ENCODE measurements at places on chromosomes 16 and 17.
A peak's percentile ranks its signal among the peaks of the same experiment; 100 is the strongest.

GRCh38 chr16:30758988-30759491 lies 2.8 kb downstream of the CFAP119 start:
- no peak for DNase-seq

- DNase-seq = no peak
Measured at GRCh38 chr16:86994651-86995171, 322.5 kb downstream of the C16orf95 start.

- no peak for DNase-seq
Measured at GRCh38 chr16:59116744-59117143, 382.6 kb upstream of the GOT2 start.

DNA sequence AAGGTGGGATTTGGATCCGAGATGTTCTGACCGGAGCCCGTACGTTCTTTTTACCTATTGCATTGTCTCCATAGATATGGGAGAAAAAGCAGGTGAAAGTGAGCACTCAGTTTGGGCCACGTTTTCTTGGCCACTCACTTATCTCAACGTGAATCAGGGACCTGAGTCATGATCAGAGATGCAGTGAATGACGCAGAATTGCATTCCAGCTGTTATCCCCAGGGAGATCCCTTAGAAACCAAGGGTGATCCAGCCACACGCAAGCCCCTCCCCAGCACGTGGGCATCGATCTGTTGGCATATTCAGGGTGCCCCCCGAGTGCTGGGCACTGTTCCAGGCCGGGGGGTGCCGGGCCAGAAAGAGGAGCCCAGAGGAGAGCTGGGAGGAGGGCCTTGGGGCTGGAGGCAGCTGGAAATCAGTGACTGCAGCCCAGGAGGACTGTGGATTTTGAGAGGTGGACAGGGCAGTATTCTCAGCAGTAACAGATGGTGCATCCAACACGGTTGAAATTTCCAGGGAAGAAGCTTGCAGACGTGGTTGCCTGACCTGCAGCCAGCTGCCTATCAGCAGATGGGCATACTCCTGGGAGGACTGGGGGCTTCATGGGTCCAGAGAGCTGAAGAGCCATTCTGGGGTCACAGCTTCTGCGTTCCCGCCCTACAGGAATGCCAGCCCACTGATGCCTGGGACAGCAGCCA lies 87.2 kb upstream of the CACNG5 start:
- no peak for DNase-seq

- no peak for DNase-seq
Measured at GRCh38 chr16:89931964-89932363, 8.8 kb downstream of the TUBB3 start.

DNA sequence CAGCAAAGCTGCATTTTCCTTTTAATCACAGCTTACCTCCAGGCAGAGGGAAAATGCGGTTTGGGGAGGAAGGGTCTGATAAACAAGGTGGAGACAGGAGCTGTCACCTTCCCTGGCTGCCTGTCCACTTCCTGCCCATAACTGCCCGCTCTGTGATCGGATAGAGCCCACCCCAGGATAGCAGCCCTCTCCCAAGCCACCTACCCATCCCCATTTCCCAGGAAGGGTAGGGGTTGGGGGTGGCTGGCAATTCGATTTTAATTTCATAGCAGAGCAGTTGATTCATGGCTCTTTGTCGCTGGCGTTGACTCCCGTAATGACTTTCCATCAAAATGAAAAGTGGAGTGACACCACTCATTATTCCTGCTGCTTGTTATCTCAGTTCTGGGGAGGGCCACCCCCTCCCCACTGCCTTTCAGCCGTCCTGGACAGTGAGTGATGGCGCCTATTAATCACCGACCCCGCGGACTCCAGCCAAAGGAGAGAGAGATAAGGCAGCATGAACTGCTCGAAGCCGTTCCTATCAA lies 11.2 kb downstream of the CDK5RAP3 start:
- DNase-seq = no peak

DNA sequence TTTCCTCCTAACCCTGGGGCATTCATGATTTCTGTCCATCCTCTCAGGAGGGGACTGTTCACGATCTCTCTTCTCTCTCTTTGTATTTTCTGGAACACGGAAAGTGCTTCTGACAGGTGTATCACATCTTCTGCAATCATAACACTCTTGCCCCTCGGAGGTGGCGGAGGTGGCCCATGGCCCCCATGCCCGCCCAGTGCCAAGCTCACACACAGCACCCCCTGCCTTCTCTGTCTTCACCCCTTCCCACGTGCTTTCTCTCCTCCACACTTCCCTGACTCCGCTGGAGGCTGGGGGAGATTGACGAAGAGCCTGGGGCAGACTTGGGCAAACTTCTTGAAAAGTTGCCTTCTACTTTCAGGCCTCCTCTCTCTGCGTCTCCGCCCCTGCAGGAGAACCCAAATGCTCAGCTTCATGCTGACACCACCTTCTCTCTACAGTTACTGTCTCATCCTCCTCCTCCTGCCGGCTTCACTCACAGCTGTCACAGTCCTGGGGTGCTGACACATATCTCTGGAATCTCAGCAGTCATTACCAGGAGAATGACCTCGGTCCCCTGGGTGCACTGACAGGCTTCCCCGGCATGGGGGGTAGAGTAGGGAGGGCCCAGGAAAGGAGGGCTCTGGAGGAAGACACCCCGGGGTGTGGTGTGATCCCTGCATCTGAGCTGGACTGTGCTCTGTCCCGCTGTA lies 127.1 kb downstream of the ENGASE start:
- DNase-seq = no peak

DNA sequence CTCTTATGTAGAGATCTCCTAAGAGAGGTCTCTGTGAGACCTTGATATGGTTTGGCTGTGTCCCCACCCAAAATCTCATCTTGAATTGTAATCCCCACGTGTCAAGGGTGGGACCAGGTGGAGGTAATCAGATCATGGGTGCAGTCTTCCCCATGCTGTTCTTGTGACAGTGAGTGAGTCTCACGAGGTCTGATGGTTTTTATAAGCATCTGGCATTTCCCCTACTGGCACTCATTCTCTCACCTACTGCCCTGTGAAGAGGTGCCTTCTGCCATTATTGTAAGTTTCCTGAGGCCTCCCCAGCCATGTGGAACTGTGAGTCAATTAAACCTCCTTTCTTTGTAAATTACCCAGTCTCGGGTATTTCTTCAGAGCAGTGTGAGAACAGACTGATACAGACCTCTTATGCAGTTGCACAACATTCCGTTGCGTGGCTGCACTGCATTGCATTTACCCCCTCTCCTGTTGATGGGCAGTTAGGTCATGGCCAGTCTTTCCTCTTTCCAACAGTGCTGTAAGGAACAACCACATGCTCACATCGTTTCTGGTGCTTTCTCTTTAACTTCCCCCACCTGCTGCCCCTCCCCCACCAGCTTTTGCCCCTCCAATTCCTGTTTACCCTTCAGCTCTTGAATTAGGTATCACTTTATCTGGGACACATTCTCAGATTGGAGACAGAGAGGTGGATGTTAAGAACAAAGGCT lies 43.6 kb upstream of the MED9 start:
- DNase-seq = no peak

GRCh38 chr17:19762515-19762961 lies 14.4 kb upstream of the ALDH3A1 start:
- DNase-seq = peak; percentile 25

- no peak for DNase-seq
Measured at GRCh38 chr16:73326770-73327470, 279.0 kb upstream of the ZFHX3 start.

- DNase-seq = no peak
Measured at GRCh38 chr17:39782481-39782880, 44.7 kb downstream of the GRB7 start.

GRCh38 chr17:16273929-16274339 lies 56.9 kb downstream of the PIGL start:
- DNase-seq = no peak

GRCh38 chr17:15996322-15996721 lies 3.2 kb downstream of the ZSWIM7 start:
- no peak for DNase-seq
